Renal cortical epithelial cell (primary cell): ENCODE measurements at places on chromosomes 5 and 9.
A peak's percentile ranks its signal among the peaks of the same experiment; 100 is the strongest.

- DNase-seq, result no peak
These were observed 130.9 kb upstream of the CHD1 start for GRCh38 chr5:99059685-99060084.

GRCh38 chr9:19456426-19456825 is 47.6 kb downstream of the ACER2 start:
- DNase-seq, result no peak

DNA sequence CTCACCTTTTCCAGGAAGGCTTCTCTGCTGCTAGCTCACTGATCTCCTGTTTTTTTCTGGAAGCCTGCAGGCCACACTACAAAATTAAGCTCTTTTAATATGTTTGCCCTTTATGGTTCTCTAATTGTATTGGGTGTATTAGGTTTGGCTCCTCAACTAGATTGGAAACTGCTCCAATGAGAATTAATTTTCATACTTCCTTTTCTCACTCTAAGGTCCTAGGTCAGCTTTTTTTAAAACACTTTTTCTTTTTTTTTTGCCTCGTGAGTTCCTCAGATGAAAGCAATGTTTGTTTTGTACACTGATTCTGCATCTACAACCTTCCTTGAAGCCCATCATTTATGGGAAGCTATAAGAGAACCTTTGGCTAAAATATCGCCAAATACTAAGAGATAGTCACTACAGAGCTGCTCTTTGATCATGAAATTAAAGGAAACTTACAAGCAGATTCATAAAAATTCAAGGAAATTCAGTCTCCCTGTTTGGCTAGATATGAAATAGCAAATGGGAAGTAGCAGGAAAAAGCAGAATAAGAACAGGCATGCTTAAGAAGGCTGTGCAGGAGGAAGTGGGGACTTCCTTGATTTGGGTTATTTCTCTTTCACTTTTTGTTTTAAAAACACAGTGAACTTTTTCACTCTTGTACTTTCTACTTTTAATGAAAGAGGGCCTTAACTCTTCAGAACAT is 55.2 kb upstream of the FYB1 start:
- DNase-seq, result no peak

DNA sequence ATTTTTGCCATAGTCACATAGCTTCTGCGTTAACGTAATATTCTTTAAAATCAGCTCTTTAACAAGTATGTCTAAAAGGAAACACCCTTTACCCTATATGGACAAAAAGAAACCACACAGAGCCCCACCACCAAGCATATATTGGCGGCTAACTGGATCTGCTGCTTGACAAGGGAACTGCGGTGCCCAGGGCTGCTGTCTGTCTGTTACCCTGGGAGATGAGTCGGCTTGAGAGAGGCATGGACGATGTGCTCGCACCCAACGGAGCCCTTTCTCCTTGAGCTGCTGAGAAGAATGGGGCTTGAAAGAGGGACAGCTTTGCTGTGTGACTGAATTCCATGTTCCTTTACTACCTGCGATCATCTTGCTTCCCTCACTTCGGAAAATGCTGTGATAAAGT is 158.6 kb upstream of the SHB start:
- peak; percentile 65 for DNase-seq

GRCh38 chr9:122860319-122861142 is 32.1 kb upstream of the PDCL start:
- peak; percentile 52 for DNase-seq

DNA sequence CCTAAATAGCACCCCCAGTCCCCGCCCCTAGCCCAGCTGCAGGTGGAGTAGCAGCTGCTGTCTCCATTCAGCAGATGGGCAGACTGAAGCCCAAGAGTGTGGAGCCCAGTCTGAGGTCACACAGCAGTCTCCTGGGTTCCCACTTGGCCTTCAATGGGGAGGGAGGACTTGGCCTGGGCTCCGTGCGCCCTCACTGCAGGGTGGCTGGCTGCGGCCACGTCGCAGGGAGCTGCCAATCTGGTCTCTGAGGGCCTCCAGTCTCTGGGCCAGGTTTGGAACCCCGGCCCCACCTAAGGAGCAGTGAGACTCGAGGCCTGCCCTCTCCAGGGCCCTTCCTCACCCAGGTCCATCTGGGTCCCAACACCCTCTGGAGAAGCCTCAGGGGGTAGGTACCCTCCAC is 7.4 kb downstream of the KIF12 start:
- DNase-seq, result no peak

DNA sequence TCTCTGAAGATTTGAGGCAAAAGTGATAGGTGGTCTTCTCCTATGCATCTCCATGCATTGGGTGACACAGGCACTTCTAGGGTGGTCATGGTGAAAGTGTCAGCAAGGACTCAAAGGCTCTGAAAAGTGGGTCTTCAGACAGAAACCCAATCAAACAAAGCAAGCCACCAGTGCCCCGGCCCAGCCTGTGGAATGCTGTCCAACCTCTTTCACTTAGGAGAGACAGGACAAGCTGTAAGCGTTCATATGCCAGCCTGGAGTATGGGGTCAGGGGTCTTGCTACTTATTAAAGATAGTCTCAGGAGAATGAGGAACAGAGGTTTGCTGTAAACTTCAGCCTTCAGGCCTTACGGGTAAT is 324.5 kb downstream of the GADD45G start:
- no peak for DNase-seq

GRCh38 chr9:76013809-76014208 is 123.3 kb downstream of the PCSK5 start:
- no peak for DNase-seq

- no peak for DNase-seq
These were observed 42.4 kb downstream of the HK3 start for GRCh38 chr5:176856746-176857145.

- DNase-seq, result no peak
These were observed 69.5 kb downstream of the ERP44 start for GRCh38 chr9:100029251-100029650.

DNA sequence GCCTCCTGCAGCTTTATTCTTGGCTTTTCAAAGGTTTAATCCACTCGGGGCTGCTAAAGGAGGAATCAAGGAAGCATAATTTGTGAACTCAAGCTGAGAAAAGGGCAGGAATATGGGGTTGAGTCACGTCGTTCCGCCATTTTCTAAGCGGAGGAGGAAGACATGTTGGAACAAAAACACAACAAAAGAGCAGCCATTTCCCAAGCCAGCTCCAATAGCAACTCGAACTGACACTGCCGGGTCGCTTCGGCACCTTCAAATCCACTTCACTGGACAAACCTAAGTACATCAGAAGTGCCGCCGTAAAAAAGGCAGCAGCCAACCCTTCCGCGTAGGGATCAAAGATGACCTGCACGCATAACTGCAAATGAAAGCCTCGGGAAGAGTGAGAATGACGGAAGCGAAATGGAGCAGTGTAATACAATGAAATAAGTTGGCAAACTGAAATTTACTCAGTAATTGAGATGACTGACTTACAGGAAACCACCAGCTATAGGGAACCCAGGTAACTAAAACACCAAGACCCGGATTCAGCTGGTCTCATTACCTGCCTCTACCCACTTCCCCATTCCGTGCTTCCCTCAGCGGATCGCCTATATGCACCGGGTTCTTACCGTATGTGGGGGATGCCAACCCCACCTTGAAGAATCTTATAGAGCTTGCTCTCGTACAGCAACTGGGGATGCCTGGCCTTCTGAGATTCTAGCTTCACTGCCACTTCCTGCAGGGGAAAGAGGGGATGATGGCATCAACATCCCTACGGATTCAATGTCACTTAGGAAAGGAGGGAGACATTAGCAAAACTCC is 1.6 kb downstream of the CSNK1A1 start:
- peak; percentile 57 for DNase-seq

DNA sequence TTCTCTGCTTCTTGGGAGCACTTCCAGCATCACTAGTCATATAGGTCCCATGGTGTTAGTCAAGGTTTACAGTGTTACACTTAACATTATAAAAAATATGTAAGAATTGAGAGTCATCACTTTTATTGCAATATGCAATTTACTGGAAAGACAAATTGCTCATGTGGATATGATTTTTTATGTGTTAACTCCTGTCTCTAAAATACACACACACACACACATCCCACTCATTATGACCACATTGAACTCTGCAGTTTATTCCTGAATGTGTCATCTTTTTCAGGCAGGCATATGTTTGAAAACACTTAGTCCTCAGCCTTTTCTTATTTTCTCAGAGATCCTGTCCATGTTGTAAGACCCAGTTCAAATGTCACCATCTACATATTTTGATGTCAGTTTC is 148.5 kb upstream of the MRPS30 start:
- DNase-seq, result no peak

DNA sequence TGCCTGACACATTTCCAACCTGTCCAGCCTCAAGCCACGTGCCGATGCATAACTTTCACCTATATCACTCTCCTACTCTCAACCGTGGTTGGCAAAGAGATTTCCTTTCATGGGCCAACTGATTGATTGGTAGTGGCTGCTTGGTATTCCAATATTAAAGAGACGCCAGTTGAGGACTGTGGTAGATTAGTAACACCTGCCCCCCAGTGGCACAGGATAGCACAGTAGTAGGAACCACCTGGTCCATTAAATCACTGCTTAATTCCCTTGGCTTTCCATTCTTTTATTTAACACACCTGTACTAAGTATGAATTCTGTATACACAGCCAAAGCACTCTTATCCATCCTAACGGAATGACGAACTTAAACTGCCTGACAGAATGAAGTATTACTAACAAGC is 19.1 kb upstream of the FOXB2 start:
- no peak for DNase-seq

GRCh38 chr5:120913396-120913795 is 449.3 kb downstream of the PRR16 start:
- DNase-seq, result no peak

DNA sequence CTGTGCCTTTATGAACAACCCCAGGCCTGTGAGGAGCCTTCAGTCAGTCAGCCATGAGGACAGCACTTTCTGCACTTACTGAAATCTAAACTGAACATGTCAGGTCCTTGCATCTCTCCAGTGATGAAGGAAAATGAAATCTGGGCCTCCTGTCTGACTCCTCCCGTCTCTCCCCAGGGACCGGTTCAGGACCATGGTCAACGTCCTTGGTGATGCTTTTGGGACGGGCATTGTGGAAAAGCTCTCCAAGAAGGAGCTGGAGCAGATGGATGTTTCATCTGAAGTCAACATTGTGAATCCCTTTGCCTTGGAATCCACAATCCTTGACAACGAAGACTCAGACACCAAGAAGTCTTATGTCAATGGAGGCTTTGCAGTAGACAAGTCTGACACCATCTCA is 77.0 kb upstream of the PLPP6 start:
- DNase-seq, result no peak

GRCh38 chr5:132419502-132420468 is 50.3 kb downstream of the SLC22A5 start:
- DNase-seq, result peak; percentile 69

GRCh38 chr5:170484847-170485615 is 18.8 kb upstream of the KCNIP1 start:
- DNase-seq, result no peak

DNA sequence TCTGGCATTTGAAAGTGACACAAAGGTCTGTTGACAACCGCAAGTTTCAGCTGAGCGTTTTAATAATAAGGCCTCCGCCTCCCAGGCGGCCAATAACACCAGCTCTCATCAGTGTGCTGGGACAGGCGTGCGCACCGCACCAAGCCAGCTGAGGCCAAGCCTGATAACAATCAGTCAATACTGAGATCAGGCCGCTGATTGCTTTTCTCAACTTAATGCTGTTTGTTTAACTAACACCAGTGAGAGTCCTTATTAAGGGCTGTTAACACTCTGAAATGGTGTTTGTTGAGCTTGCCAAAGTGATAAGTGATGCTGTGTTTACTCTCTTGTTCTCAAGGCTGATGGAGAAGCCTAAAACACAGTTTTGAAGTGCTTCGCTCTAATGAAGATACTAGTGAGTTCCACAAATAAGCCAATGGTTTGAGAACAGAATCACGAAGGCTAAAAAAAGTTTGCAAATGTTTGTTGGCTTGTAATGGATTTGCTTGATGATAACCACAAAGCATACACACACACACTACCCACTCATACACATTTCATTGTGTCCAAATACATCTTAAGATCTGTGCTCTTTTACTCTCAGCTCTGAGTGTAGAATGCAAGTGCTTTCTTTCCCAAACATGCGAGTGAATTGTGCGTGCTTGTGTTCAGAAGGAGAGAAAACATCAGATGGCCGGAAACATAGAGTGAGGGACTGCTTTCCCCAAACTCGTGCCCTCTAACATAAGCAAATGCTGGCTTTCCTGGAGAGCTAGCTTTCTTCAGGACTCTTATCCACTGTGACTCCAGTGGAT is 330.4 kb upstream of the KLF4 start:
- no peak for DNase-seq

DNA sequence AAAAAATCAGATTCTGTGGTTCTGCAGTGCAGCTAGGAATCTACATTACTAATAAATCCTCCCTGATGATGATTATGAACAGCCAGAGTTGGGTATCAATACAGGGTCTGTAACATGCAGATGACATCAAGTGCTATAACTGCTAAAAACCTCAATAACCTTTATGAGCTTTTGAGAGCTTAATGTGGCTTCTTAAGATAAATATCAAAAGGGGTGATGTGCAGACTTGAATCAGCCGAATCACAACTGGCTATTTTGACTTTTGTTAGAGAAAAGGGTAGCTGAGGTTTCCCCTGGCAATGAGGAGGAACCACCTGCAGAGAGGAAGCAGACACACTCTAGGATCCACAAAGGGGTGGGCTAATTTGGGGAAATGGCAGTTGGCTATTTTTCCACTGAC is 30.2 kb downstream of the CAPSL start:
- DNase-seq, result no peak

DNA sequence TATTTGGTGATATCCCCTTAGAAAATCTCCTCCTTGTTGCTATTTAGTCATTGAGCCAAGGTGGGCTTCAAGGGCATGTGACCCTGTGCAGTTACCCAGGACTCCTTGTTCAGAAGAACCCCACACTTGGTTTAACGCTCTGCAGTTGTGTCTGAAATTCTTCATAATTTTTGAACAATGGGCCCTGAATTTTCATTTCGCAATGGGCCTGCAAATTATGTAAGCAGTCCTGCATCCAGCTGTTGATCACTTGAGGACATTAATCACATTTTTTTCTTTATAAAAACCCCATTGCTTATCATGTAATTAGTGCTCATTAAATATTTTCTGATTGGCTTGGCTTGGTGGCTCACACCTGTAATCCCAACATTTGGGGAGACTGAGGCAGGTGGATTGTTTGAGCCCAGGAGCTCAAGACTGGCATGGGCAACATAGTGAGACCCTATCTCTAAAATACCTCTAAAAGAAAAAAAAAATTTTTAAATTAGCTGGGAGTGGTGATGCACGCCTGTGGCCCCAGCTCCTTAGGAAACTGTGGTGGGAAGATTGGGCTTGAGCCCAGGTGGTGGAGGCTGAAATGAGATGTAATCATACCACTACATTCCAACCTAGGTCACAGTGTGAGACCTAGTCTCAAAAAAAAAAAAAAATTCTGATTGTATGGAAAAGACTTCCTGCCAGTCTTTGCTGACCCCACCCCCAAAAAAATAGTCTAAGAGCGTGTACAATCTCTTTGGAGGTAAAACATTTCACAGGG is 194.2 kb upstream of the HAPLN1 start:
- DNase-seq, result no peak
